Mesothelial cell of epicardium (in vitro differentiated cells): ENCODE measurements at places on chromosomes 6 and 20. TPM values are rescaled to one million over a fixed set of nuclear protein-coding genes. Genes with fewer than 3 reads are reported as not detected.

DNA sequence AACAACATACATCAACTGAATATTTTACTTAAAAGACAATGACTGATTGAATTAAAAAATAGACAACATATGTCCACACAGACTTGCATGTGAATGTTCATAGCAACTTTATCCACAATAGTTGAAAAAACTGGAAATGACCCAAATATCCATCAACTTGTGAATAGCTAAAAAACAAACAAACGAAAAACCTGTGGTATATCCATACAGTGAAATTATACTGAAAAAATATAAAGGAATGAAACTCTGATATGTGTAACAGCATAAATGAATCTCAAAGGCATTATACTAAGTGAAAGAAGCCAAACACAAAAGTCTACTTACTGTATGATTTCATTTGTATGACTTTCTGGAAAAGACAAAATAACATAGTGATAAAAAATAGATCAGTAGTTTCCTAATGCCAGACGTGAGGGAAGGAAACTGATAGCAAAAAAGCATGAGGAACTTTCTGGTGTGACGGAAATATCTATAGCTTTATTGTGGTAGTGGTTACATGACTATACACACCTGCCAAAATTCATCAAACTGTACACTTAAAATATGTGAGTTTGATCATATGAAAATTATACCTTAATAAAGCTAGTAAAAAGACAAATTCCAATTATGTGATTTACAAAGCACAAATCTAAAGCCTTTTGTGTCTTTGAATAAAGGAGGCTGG lies 123.2 kb downstream of the BACH2 start:
- DNase-seq = no peak

DNA sequence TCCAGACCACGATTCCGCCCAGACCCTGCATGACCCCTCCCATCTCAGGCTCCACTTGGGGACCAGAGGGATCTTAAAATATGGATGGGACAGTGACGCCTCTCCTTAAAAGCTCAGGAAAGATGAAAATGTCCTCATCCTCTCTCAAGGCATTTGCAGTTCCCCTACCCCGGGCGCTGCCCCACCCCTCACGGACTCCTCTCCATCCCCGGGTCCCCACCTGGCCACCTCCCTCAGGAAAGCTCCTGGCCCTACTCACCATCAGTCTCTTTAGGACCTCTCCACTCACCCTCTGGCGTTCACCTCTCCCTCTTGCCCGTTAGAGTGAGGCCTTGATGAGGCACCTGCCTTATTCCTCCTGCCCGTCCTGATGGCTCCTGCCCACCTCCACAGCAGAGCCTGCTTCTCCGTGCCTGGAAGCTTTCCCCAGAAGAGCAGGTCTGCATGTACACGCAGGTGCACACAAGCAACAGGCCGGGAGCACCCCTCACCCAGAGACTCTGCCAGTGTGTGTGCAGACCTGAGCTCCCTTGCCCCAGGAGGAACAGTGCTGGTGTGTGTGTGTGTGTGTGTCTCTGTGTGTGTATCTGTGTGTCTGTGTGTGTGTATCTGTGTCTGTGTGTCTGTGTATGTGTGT lies 105.6 kb upstream of the NXT1 start:
- DNase-seq = no peak

- no peak for DNase-seq
These were observed 49.7 kb downstream of the RBM38 start for GRCh38 chr20:57440678-57441509.

DNA sequence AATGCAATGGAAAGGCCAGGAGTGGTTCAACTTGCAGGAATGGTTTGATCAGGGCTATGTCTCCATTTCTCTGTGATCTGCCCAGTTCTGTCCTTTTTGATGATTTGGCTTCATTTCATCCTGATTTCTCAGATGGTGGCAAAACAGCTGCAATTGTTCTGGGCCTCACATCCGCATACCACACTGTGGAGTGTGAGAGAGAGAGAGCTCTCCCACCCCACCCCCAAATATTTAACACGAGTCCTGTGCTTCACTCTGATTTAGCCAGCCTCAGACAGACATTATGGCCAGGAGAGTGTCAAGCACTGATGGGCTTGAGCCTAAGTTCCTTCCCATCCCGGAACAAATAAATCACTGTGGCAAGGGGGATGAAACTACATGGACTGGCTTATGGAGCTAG lies 284.6 kb downstream of the CDC5L start:
- DNase-seq = no peak

DNA sequence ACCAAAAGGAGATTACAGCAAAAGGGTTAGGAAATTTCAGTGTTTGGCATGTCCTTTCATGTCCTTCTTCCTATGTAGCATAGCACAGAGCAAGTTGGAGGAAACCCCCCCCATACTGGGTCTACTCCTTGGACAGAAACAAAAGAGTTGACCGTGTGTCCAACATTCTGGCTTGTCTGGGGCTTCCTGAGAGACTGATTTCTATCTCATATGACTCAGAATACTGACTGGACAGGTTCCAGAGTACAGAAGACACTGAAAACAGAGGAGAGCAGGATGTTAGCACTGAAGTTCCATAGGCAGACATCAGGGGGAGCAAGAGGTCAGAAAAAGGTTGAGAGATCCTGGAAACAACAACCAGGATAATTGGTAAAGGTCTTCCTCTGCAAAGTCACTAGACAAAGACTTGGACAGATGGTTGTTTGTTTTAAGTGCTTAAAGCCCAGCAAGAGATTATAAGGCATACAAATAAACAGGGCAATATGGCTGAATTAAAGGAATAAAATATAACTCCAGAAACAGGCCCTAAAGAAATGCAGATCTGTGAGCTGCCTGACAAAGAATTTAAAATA lies 48.4 kb downstream of the USP49 start:
- DNase-seq = peak; percentile 62

GRCh38 chr6:133817460-133818047 lies 71.4 kb upstream of the TCF21 start:
- DNase-seq = no peak

DNA sequence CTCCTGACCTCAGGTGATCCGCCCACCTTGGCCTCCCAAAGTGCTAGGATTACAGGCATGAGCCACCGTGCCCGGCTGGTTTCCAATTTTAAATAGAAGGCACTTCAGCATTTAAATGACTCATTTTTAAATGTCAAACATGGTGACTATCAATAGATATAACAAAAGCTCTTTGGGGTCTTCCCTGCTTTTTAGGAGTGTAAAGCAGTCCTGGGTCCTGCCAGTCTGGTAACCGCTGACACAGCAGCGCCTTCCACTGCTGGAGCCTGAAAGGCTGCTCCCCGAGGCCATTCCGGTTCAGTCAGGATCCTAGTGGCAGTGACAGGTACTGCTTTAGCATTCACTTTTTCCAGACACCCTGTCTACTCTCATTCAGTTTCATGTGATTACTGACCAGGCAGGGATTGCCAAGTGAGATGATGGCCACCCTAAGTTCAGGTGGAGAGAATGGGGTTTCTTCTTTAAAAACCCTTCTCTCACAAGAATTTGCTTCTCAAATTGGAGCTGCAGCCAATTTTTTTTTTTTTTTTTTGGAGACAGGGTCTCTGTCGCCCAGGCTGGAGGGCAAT lies 5.1 kb downstream of the DIDO1 start:
- DNase-seq = peak; percentile 59

- no peak for DNase-seq
These were observed 84.3 kb upstream of the ESR1 start for GRCh38 chr6:151723152-151723551.

DNA sequence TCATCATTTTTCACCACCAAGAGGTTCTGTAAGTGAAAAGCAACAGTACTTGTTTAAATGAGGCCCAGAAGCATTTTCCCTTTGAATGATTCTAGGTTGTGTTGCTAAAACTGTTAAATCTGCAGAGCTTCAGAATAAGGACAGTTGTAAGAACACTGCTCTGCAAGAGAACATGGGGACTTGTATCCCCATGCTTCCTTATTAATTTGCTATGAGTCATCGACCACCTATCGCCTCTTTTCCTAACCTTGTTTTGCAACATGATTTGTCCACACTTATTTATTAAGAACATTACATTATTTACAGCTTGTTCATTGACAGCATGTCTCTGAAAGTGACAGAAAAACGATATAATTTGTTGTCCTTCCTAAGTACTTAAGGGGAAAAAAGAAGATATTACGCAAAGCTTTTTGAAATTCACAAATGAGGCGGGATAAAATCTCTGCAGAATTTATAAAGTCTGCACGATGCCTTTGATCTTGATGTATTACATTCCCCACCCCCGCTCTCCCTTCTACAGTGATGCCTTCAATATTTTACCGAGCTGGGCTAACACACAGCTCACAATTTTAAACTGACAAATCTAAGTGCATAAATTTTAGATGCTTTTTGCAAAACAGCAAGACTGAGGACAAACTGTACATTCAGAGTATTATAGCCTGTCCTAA lies 220.0 kb upstream of the SPTLC3 start:
- no peak for DNase-seq

DNA sequence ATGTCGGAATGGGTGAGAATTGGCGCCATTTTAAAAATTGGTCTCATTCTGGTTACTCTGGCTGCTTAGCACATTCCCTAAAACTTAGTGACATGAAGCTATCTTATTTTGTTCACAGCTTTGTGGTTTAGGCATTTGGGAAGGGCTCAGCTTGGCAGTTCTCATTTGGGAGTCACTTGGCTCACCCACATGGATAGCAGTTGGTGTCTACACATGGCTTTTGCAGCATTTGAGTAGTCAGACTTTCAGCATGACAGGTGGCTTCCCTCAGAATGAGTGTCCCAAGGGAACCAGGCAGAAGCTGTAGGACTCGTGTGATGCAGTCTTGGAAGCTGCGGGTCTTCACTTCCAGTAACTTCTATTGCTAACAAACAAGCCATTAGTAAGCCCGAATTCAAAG lies 64.6 kb downstream of the UST start:
- no peak for DNase-seq

- no peak for DNase-seq
These were observed 138.5 kb upstream of the AKAP12 start for GRCh38 chr6:151101161-151101815.

DNA sequence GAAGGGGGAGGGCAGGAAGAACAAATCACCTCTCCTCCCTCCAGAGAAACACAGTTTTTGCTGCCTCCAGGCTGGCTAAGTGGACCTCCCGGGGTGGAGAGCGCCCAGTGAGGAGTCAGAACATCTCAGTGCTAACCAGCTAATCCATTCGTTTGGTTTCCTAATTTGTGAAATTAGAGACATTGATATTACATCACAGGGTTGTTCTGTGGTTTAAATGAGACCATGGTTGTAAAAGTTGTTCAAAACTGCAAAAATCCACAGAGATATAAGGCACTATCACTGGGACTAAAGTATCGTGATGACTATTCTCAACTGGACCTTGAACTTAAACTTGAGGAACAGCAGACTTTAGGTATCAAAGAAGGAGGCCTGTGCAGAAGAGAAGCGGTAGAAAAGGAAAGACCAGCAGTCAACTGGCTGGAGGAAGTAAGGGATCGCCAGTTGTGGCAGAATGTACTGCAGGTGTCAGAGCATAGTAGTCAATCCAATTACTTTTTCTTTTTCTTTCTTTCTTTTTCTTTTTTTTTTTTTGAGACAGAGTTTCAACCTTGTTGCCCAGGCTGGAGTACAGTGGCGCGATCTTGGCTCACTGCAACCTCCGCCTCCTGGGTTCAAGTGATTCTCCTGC lies 33.9 kb downstream of the RIPOR2 start:
- no peak for DNase-seq

DNA sequence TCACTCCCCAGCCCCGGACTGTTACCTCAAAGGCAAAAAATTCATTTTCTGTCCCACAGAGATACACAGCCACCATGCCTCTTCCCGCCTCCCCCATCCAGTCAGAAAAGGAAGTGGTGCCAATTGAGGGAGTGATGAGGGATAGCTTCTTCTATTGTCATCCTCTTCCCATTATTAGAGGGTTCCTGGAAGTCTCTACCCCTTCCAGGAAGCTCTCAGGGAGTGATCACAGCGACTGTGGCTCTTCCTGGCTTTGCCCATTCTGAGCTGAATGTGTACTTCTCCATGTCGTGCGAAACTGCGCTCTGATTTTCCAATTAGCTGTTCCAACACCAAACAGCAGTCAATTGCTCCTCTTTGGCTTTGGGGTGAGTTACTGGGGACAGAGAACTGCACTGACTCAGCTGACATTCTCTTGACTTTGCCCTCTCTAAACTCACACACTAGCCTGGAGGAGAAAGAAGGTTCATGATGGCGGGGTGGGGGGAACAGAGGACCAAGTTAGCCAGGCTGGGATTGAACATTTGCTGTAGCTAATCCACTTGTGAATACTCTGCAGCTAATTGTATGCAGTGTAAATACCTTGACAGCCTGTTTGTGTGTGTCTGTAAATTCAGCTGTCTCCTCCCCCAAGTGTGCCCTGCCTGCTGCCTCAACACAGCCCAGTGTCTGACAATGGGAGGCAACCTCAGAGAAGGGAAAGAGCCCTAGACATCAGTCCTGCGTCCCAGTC lies 2.4 kb upstream of the MDGA1 start:
- DNase-seq = no peak

DNA sequence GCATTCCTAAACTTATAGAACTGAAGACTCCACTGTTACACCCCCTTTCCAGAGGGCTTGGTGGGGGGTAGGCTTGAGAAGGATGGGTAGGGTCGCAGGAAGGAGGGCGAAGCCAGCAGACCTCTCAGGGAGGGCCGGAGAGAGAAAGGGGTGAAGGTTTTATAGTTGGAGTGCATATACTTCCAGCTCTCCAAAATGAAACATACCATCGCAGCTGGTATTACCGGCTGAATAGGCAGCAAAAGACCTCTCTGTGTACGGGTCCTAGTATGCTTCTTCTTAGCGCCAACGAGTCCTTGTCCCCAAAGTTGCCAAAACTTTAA lies 1.0 kb upstream of the VGLL2 start:
- DNase-seq = no peak

DNA sequence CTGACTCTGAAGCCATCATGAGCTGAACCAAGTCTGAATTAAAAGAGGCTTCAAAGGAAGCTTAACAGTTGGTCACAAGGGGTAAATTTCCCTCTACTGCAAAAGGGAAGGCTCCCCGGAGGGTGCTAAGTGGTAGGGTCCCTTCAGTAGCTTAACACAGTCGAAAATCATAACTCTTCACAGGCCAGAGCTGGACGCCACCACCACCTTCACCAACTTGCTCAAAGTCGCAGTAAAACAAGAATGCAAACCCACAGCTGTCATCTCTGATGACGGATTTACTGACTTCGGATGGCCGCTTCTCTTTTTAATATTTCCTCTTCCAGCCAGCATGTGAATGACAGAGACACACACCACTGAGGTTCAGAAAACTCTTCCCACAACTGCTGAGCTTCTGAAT lies 144.7 kb upstream of the FBXL4 start:
- no peak for DNase-seq

- no peak for DNase-seq
These were observed 79.2 kb downstream of the GCLC start for GRCh38 chr6:53465732-53466131.

DNA sequence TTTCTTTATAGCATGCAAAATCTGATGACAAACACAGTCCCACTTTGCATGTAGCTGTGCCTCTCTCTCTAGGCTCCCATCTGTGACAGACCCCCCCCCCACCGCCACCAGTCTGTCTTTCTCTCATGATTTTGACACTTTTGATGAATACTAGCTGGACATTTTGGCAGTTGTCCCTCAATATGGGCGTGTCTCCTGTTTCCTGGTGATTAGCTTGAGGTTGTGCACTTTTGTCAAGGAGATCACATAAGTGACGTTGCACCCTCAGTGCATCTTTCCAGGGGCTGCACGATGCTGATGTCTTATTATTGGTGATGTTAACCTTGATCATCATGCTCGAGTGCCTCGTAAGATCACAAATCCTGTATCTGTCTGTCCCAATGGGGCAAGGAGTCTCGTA lies 155.1 kb downstream of the EYA2 start:
- DNase-seq = no peak

TSPO2 gene
- not detected in 3 replicates for total RNA-seq

RTF2 gene
- 59.5 to 63.2 TPM (median 61.9 TPM) in 3 replicates for total RNA-seq

RPS18 gene
- total RNA-seq = 2,626 to 2,771 TPM (median 2,750 TPM) in 3 replicates

LY86 gene
- not detected in 3 replicates for total RNA-seq

OOEP gene
- total RNA-seq = not detected in 3 replicates
